ENCODE measurements at places on chromosomes 2 and 18.

GRCh38 chr18:10926621-10927161 is 222.7 kb downstream of the PIEZO2 start:
- DNase-seq: no peak

DNA sequence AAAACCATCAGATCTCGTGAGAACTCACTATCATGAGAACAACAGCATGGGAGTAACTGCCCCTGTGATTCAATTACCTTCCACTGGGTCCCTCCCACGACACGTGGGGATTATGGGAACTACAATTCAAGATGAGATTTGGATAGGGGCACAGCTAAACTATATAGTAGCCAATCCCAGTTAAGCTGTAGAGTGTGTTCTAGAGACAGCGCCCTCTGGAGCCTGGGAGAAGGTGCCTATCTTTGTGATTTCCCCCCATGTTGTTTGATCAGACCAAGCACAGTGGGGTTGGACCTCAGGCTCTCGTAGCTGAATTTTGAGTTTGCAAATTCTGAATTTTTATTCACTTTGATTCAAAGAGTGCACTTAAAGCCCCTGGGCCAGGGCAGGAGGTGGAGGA is 108.2 kb upstream of the TWIST2 start:
- DNase-seq: no peak

DNA sequence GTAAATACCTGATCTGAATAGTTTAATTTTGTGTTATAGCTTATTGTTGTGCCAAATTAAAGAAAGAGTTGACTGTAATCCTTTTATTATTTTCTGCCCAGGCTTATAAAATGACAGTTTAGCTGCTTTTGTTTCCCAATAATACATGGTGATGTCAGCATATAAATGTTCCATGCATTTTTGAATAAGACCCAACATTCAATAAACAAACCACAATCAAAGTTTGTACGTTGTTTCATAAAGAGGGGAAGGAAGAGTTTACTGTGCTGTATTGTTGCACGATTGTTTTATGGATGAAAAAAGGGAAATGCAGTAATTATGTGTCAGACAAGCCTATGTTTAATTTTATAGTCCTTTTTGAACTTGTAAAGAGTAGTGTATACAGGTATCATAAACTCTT is 177.2 kb upstream of the SCN7A start:
- DNase-seq: no peak

- no peak for DNase-seq
Observed at GRCh38 chr2:106261871-106262321, 67.8 kb upstream of the UXS1 start.

DNA sequence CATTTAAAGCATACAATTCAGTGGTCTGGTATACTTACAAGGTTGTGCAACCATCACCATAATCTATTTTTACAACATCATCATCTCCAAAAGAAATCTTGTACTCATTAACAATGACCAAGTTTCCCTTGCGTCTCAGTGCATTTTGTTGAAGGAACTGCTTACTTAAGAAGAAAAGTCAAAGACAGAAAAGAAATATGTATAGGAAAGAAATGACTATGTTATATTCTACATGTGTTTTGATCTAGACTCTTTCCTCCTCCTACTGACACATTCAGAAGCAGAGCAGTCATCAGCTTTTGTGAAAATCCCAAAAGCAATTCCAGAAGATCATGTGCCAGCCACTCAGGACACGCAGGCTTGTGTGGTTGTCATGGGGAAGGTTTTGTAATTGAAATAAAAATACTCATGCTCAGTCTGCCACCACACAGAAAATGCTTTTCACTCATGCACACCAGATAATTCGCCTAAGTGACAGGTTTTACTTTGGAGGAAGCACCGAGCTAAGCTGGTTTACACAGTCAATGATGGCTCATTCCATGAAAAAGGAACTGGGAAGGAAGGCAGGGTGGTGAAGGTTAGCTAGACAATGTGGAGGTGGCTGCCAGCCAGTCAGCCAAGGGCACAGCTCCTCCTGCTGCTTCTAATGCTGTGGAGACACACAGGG is 158.5 kb upstream of the REV1 start:
- DNase-seq: no peak

DNA sequence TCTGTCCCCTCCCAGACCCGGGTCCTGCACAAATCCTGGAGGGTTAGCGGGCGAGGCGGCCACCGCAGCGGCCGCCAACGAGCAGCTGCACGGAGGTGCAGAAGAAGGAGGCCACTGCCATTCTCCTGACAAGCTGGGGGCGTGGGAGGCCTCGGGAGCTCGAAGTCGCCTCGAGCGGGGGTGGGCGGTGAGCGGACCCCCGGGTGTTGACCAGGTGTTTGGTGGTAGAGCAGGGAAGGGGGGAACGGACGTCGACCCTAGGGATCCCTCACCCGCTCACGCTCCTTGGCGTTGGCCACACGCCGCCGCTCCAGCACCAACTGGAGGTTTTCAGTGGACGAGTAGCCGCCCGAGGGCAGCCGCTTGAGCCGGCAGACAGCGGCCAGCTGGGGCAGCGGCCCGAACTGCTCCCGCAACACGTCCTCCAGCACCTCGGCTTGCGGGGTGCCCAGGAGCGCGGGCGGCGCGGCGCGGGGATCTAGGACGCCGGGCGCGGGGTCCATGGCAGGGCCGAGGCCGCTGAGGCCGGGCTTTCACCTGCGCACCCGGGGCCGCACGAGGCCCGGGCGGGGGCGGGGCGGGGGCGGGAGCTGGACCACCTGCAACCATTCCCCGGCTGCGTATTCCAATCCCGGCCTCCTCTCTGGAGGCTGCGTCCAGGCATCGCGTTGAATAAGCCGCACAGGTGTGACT is at the start of gene FIGLA:
Gene FIGLA (minus strand): TSS at position 508 of the 693 bp plus-strand sequence. CDS start 5 bp downstream, at position 503.
- no peak for DNase-seq

DNA sequence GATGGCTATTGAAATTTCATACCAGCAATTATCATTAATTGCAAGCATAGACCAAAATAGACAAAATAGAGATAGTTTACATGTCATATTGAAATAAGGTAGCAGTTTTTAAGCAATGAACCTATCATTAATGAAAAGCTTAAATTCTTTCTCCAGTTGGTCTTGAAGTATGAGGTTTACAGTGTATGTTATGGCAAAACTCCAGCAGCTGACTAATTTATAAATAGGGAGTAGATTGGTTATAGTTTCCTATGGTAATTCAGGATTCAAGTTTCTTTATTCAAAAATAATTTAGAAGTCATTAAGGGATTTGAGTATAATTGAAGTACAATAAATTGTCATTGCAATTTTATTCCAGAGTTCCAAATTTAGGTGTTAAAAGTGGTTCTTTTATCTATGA is 69.6 kb upstream of the COL5A2 start:
- DNase-seq: no peak

GRCh38 chr18:59149007-59149406 is 9.3 kb downstream of the SEC11C start:
- DNase-seq: no peak

- DNase-seq: no peak
Observed at GRCh38 chr2:171158790-171159371, 1.8 kb downstream of the TLK1 start.

DNA sequence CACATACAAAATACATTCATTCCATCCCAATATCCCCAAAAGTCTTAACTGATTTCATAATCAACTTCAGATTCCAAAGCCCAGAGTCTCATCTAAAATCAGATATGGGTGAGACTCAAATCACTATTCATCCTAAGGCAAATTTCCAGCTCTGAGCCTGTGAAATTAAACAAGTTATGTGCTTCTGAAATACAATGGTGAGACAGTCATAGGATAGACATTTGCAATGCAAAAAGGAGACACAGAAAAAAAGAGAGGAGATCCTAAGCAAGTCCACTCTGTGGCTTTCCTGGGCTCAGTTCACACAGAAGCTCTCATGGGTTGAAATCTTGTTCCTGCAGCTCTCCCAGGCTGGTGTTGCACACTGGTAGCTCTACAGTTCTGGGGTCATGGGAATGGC is 18.3 kb downstream of the ZNF892 start:
- DNase-seq: no peak

GRCh38 chr2:59575191-59575590 is 978.3 kb downstream of the BCL11A start:
- no peak for DNase-seq

GRCh38 chr2:128681507-128681906 is 362.8 kb upstream of the HS6ST1 start:
- DNase-seq: no peak
